ENCODE measurements at places on chromosomes 2 and 18. TPM values are rescaled to one million over a fixed set of nuclear protein-coding genes. Genes with fewer than 3 reads are reported as not detected.

Gene OTOS
- 1.1 TPM for total RNA-seq

DNA sequence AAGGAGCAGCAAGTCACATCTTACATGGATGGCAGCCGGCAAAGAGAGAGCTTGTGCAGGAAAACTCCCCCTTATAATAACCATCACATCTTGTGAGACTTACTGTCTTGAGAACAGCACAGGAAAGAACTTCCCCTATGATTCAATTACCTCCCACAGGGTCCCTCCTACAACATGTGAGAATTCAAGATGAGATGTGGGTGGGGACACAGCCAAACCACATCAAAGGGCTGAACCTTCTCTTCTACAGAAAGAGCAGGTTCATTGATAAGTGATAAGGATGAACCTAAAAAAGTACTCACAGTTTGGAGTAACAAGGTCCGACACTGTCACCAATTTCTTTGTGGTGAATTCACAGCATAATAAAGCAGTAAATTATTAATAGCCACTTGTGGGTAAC is 422.2 kb upstream of the FSIP2 start:
- DNase-seq = no peak

GRCh38 chr18:74141667-74142066 is 6.0 kb downstream of the FBXO15 start:
- no peak for DNase-seq

GRCh38 chr2:47028171-47028570 is 112.6 kb upstream of the MCFD2 start:
- peak; percentile 64 for DNase-seq

DNA sequence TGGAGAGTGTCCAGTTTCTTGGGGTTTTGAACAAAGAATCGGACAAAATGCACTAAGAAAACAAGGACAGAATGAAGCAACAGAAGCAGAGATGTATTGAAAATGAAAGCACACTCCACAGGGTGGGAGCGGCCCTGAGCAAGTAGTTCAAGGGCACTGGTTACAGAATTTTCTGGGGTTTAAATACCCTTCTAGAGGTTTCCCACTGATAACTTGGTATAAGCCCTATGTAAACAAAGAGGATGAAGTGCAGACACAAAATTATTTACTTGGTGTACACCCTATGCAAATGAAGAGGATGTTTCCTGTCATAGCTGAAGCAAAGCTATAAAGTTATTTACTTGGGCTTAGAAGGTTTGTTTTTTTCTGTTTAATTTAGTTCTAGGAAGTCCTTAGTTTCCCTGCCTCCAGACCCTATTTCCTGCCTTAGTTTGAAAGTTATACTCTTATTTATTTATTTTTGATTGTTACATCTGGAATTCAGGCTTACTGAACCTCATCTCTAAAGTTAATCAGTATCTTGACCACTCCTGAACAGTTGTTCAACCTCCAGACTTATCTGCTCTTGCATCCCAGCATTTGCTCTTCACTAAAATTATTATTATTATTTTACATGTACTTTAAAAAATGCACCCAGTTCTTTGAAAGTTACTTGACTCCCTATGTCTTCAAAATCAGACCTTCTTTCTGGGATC is 193.5 kb downstream of the SPP2 start:
- DNase-seq = no peak

DNA sequence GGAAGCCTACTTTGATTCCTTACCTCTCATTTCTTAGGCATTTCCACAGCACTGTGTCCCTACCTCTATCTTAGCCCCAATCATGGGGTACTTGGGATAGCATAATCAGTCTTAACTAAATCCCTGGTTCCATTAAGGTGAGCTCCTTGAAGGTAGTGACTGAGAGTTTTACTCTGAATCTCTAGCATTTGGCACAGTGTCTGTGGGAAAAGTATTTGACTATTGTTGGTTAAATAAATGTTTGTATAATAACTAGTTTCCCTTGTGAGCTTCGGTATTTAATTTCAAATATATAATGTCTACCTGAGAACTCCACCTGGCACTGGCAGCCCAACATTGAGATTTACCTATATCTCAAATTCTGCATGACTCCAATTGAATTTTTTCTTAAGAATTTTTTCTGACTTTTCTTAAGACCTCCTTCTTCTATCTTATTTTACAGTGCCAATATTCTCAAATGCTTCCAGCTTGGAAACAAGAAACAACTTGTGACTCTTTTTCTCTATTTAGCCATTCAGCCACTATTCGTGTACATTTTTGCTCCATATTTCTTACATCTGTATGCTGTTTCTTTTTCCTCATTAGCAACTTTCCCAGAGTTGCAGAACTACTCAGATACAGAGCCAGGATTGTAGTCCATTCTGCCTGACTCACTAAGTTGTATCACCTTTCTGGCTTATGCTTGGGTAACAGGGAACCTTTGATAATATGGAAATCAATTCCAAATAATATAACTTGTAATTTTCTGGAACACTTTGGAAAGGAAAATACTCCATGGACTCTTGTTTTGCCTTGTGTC is 214.0 kb upstream of the NT5C1B start:
- DNase-seq = no peak

Gene CRYGC
- total RNA-seq = not detected

DNA sequence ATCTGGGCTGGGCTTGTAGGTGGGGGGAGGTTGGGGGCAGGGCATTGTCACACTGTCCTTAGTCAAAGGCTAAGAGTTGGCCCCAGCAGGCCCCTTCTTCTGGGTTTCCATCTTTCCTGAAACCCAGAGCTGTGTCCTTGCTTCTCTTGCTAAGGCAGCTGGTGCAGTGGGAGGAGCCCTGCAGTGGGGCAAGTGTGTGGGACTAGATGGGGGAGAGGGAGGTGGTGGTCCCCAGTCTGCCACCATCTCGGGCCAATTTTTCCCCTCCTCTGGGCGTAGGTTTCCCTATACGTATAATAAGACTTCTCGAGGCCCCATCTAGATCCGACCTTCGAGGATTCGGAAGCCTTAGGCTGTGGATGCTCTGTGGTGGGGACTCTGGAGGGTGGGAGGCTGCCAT is 3.5 kb downstream of the KCNF1 start:
- no peak for DNase-seq

DNA sequence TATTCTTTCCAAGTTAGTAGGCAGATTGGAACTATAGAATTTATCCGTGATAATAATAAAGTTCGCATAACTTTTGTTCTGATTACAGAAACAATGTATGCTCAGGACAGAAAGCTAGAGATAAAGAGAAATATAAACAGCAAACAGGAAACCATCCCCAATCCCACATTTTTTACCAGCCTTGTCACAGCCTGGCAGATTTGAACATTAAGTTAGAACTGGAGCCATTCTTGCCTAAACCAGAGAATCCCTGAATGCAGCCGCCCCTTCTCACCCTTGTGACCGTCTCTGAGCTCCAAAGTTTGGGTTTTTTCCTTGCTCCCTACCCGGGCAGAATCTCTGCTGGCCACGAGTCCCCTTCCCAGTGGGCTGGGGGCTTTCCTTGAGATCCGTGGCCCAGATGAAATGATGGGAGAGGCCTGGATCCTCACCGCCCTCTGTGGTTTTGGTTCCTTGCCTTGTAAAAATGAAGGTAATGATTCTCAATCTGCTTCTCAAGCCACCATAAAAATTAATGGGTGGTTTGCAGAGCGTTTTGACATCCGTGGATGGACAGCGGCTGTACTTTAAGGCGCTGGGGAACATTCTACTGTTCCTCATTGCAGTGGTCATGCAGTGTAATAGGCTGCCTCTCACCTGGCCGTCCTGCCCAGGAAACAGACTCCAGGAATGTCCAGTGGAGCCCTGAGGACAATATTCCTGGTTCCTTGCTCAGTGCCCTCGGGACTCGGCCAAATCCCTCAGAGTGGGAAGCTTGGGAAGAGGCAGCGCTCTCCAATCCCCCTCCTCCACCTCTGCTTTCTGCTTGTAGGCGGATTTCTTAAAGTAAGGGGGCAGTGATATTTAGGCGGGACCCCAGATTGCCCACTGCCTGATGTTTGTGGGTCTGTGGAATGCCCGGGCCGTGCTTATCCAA is 1.6 kb downstream of the SH3BP4 start:
- DNase-seq = no peak

GRCh38 chr2:64644458-64645382 is 9.0 kb downstream of the SERTAD2 start:
- DNase-seq = peak; percentile 89

Measured in heart left ventricle (tissue), 16 donors.